CD4-positive, alpha-beta T cell (primary cell): ENCODE measurements at places on chromosomes 7 and 10.

- no peak for DNase-seq
Observed at GRCh38 chr10:84415539-84416244, 87.3 kb downstream of the CCSER2 start.

GRCh38 chr10:95716866-95717265 is 23.1 kb upstream of the TCTN3 start:
- no peak for DNase-seq

- DNase-seq, result no peak
Observed at GRCh38 chr10:102603946-102604345, 40.3 kb upstream of the TRIM8 start.

DNA sequence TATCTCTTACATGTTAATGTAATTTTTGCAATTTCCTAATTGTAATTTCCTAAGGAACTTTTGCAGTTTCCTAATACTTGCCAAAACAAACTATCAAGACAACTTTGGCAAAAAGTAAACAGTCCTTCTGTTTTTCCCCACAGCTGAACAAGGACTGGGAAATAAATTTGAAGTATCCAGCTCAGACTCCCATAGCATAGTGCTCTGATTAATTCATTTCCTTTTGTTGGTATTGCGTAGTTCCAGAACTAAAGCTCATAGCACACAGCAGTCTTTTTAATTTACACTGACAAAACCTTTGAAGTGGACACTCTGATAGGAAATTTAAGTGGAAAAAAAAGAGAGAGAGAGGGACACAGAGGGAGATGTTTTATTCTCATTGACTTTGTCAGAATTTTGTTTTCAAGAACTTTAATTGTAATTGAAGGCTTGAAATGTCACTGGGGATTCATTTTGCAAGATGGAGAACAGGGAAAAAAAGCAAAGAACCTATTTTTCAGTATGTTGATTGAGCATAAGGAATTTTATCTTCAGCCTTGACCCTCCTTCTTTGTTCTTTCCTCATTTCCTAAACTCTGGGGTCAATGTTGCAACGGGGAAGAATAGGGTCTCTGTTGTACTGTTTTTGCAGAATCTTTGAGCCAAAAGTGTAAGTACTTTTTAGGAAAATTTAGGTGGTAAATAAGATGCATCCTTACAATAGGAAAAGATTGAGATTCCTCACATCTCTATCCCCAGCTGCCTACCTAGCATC is 232.2 kb upstream of the NPSR1 start:
- no peak for DNase-seq

DNA sequence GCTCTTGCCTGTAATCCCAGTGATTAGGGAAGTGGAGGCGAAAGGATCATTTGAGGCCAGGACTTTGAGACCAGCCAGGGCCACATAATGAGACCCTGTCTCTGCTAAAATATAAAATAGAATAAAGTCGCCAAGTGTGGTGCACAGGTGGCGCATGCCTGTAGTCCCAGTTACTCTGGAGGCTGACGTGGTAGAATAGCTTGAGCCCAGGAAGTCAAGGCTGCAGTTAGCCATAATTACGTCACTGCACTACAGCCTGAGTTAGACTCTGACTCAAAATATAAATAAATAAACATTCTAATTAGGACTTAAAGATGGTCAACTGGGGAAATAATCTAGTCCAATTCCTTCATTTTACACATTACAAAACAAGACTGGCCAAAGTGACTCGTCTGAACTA is 768 bp downstream of the CHCHD2 start:
- DNase-seq, result peak; percentile 71

- no peak for DNase-seq
Observed at GRCh38 chr10:85851325-85851724, 515.3 kb downstream of the GRID1 start.

DNA sequence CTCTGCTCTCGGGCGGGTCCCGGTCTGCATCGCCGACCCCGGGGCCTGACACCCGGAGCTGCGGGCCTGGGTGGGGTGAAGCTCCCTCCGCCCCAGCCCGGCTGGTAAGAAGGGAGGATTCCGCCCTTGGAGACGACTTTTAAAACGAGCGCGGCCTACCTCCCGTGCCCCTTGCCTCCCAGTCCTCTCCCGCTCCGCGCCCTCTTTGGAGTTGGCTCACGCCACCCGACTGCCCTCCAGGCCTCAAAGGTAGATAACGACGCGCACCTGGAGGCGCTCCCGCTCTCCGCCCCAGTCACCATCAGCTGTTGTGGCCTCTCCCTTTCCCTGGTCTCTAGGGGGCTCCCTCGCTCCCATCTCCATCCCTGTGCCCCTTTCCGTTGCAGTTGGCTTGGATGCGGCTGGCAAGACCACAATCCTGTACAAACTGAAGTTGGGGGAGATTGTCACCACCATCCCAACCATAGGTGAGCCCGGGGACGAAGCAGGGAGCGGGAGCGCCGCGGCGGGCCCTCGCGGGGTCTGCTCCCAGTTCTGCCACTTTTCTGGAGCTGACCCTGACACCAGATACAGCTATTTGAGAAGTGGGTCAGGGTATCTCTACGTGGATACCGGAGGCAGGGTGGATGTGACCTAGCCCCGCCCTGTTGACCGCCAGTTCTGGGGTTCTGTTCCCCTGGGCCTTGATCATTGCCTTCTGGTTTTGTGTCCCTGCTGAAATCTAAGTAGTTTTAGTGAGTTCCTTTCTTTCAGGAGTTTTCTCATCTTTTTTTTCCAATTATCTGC is 679 bp downstream of the ARF5 start:
- peak; percentile 13 for DNase-seq

DNA sequence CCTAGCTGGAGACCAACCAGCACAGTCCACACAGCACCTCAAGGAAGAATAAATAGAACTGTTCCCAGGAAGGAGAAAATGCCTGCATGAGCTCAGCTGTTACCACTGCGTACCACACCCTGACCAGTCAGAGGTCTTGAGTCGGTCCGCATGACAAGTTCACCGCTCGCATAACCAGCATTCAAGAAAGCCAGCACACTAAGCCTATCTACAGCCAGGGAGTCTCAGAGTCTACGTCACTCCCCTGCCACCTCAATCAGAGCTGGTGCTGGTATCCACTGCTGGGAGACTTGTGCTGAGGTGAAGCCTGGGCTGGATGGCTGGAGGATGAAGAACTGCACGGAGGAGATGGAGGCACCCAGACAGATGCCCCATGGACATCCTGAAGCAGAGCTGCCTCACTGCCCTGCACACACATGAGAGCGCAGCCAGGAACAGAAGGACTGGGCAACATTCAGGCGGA is 19.6 kb downstream of the AKR1C1 start:
- DNase-seq, result no peak

- no peak for DNase-seq
Observed at GRCh38 chr10:62379394-62379793, 5.2 kb downstream of the ZNF365 start.

GRCh38 chr7:22350466-22351328 is 6.3 kb downstream of the RAPGEF5 start:
- DNase-seq, result no peak

DNA sequence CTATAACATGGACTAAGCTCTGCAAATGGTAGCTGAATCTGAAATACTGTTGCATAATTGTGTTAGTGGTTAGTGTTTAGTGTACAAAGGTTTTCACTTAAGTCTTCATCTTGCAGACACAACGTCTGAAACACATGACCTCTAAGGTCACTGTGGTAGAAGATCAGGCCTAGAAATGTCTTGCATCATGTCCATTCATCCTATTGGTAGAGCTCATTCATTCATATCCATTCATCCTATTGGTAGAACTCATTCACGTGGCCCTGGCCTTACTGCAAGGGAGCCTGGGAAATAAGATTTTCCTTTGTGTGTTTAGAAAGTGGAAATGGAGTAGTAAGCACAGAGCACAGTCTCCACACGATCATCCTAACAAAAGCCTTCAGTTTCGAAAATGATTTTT is 485.8 kb downstream of the PLXNA4 start:
- no peak for DNase-seq

- DNase-seq, result peak; percentile 79
Observed at GRCh38 chr10:11178606-11179515, 161.2 kb downstream of the CELF2 start.
